ENCODE measurements at places on chromosomes 1 and 21.

- no peak for DNase-seq
Measured at GRCh38 chr1:12477936-12478611, 139.9 kb downstream of the DHRS3 start.

- no peak for DNase-seq
Measured at GRCh38 chr1:87100271-87100670, 185.8 kb downstream of the HS2ST1 start.

- no peak for DNase-seq
Measured at GRCh38 chr1:33143176-33143575, 38.7 kb downstream of the TRIM62 start.

DNA sequence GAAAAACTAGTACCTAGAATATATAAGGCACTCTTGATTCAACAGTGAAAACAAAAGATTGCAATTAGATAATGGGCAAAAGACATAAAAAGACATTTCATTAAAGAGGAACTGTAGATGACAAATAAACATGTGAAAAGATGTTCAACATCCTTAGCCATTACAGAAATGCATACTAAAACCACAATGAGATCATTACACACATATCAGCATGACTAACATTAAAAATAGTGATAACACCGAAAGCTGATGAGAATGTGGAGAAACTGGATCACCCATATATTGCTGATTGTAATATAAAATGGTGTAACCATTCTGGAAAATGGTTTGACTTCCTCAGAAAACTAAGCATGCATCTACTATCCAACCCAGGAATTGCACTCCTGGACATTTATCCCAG, 340.3 kb downstream of the SEC16B start:
- no peak for DNase-seq

DNA sequence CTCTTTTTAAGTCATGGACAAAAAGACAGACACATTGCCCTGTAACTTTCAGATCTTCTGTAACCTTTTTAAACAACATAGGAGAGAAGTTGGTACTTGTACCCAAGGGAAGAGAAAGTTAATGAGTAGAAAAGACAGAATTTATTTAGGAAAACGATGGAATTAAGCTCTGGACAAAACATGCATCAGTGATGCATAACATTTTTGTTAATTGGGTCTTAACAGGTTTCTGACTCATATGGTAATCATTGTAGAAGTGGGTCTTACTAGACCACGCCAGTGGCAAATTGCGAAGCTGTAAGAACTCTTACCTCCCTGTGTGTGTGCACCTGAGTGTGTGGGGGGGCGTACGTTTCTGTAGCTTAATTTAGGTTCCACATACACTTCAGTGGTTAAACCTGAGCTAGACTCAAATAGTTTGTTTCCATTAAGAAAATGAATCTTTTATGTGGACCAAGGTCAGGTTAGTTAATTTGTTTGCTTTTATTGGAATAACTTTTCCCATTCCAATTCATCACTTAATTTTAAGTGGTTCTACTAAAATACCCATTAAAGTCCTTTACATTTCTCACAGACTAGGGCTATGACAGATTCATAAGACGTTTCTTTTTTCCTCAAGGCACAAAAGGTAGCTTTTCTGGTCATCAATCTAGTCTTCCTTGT, 48.1 kb downstream of the NFIA start:
- DNase-seq = no peak

DNA sequence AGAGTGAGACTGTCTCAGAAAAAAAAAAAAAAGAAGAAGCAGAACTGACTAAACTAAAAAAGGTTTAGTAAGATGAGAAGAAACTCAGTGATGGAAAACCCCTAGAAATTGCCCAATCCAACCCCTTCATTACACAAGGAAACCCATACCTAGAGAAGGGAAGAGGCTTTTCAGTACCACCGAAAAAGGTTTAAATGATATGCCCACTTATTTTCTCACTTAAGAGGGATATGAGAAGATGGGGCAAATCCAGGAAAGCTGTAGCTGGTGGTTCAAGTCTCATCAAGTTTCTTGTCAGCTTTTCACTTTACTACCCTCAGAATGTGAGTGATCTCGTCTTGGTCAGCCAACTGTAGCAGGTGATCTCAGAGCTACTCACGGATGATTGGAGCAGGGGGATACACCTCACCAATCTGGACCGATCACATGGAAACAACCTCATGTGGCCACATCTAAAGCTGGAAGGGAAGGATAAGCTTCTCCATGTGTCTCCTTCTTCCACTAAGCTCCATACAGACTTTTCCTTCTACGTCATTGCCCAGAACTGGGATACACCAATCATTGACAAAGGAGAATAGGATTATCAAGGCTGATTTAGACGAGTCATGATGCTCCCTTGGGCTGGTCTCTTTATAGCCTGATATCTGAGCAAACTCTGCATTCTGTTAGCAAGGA, 126.7 kb upstream of the POU3F1 start:
- peak; percentile 81 for DNase-seq

DNA sequence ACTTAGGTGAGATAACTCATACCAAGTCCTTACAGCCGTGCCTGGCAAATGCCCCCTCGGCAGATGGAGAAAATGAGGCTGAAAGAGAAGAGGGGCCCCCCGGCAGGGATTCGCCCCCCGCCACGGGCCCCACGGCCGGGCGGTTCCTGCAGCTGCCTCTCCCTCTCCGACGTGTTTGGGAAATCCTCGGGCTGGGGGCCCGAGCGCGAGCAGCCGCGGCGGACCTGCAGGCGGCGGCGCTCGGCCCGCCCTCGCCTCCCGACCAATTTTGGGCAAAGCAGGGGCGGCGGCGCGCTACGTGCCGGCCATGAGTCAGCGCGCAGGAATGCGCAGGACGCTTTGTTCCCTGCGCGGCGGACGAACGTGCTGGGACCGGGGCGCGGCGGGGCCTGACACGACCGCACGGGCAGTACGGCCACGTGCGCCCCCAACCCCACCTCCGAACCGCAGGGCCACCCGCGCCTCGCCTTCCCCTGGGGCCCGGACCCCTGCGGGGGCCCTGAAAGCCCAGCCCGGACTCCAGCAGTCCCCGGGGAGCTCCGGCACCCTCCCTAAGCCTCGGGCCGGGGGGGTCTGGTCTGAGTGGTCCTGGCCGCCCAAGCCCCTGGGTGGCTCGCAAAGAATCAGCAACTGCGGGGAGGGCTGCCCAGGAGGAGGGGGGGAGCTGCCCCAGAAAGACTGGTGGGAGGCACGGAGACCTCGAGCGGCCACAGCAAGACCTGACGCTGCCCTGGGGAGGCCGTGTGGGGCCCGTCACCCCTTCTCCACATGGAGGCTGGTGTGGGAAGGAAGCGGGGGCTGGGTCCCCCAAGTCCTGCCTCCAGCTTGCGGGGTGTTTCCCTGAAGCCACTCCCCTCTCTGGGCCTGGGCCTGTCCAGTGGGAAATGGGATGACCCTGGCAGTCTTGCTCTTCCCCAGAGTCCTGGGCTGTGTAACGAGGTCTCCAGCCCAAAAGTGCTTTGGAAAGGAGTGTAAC, 11.9 kb upstream of the EDN2 start:
- peak; percentile 30 for DNase-seq

DNA sequence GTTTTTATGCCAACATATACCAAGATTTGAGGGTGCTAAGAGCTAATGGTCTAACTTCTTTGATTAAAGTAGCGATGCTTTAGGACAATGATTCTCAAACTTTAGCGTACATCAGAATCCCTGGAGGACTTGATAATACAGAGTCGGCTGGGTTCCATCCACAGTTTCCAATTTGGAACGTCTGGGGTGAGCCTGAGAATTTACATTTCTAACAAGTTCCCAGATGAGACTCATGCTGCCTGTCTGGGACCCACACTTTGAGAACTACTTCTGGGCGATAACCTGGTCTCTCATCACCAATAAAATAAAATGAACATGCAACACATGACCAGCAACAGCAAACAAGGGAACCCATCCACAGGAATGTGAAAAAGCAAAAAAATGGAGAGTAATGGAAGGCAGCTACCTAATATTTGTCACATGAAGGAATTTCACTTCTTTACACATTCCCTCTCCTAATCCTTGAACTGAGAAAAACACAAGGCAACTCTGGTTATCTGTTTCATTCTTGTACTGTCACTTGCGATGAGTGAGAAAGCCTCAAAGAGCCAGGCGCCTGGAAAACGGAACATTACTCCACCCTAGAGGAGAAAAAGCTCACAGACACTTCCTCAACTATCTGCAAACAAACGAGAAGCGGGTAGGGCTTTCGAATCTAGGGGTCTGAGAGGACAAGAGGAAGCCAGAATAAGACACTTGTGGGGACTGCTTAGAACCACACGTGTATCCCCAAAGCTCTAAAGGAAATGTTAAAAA, 14.0 kb downstream of the HSF2BP start:
- peak; percentile 81 for DNase-seq

GRCh38 chr1:220696863-220697231, 6.7 kb downstream of the C1orf115 start:
- no peak for DNase-seq

- no peak for DNase-seq
Measured at GRCh38 chr1:160414881-160415280, 14.5 kb downstream of the VANGL2 start.

GRCh38 chr21:32015461-32016139, 142.8 kb downstream of the HUNK start:
- no peak for DNase-seq

- no peak for DNase-seq
Measured at GRCh38 chr1:229781453-229781852, 155.4 kb downstream of the URB2 start.

GRCh38 chr1:85451236-85451830, 13.6 kb downstream of the DDAH1 start:
- DNase-seq = no peak

DNA sequence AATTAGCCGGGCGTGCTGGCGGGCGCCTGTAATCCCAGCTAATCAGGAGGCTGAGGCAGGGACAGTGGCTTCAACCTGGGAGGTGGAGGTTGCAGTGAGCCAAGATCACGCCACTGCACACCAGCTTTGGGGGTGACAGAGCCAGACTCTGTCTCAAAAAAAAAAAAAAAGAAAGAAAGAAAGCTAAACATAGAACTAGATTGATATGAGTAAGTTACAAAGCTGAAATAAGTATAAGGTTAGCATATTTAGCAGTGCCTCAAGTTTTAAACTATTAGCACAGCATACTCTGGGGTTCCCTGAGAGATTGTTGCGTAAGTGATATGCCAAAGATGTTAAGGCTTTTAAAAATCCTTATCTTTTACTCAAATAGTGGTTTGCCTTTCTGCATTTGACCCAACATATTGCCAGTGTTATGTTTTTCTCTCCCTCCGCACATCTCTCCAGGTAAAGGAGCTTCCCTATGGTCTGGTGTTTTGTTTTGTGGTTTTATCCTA, 126.1 kb downstream of the CD247 start:
- no peak for DNase-seq

- peak; percentile 80 for DNase-seq
Measured at GRCh38 chr1:109483672-109484518, at the start of gene ATXN7L2. TSS of gene ATXN7L2 (plus strand) at chr1:109483905. CDS start at chr1:109483954, 49 bp downstream.

GRCh38 chr21:45889961-45890360, 91.6 kb upstream of the COL6A1 start:
- no peak for DNase-seq

DNA sequence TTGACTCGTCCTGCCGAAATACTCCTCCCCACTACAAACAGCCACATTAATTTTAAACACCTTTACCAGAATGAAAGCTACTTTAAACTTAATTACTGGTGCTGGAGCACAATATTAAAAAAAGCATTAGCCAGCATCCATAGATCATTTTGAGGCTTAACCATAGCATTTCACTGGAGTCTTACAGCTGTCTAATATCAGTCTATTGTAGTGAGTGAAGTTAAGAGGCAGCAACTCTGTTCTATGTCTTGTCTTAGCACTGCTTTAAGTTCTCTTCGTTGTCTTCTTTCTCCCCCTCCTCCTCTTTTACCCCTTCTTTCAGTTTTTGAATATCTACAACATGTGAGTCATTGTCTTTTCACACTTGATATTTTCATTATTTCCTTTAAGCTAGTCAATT, 49.3 kb downstream of the ADGRL2 start:
- DNase-seq = no peak

GRCh38 chr1:46556822-46557221, 5.4 kb upstream of the KNCN start:
- DNase-seq = no peak

DNA sequence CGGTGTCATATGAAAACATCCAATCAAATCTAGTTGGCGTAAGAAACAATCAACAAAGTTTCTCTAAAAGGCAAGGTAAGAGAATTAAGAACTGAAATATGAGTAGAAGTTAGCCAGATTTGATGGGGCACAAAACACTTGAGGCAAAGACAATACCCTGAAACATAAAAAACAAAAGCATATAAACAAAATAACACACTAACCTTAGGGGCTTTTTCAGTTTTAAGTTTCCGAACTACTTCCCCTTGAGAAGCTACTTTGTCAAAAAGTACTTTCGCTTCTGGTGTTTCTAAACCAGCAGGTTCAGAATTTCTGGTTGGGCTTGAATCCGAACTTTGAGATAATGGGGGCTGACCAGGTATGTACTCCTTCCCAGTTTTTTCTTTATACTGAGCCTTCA, 57.9 kb downstream of the EPRS1 start:
- no peak for DNase-seq

DNA sequence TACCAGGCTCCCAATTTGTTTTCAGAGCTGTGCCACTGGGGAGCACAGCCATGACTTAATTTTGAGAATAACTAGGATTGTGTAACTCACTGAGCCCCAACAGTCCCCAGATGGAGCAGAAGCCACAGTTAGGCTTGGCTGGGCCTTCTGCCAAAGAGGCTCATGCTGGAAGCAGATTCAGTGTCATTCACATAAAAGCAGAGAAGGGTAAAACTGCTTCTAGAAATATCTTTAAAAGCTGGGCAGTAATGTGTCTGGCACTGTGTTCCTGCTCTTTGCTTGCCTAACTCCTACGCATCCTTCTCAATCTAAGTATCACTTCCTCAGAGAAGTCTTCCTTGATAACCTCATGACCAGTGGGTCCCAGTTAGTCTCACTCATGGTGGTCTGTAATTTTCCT, 20.3 kb downstream of the STK40 start:
- peak; percentile 94 for DNase-seq

GRCh38 chr1:245986404-245987218, 520.5 kb downstream of the SMYD3 start:
- no peak for DNase-seq

DNA sequence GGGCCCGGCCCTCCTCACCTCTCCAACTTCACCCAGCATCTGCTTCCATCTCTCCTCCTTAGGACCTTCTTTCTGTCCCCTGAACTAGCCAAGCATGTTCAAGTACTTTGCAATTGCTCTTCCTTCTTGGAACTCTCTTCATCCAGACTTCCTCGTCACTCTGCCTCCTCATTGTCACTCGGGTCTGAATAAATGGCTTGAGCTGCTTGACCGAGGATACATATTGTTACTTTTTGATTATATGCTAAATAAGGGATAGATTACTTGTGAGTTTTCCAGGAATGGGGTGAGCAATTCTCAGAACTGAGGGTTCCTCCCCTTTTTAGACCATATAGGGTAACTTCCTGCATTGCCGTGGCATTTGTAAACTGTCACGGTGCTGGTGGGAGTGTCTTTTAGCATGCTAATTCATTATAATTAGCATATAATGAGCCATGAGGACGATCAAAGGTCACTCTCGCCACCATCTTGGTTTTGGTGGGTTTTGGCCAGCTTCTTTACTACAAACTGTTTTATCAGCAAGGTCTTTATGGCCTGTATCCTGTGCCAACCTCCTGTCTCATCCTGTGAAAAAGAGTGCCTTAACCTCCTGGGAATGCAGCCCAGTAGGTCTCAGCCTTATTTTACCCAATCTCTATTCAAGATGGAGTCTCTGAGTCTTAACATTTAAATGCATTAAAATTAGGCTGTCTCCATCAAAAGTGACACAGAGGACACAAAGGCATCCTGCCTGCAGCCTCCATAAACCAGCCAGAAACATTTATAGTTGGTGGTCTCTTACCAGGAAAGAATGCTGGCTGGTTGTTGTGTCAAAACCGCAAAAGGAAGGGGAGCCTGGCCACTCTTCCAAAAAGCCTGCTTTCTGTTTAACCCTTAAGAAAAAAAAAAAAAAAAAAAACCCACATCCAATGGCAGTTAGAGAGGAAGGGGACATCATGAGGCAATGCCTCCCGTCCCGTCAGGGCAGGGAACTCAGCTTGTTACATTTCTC, 179.3 kb downstream of the KAZN start:
- peak; percentile 53 for DNase-seq
